ENCODE measurements at places on chromosomes 2 and 18.
A peak's percentile ranks its signal among the peaks of the same experiment; 100 is the strongest.

- no peaks in the 10 kb centered on the region for H3K4me1 ChIP-seq
- H3K4me3 ChIP-seq, result no peak overlapping the region
- no peaks in the 10 kb centered on the region for H3K27me3 ChIP-seq
- DNase-seq, result no peak
Observed at GRCh38 chr2:97677480-97677879, 8.0 kb downstream of the C2orf92 start.

GRCh38 chr18:39205565-39206195, 1640.1 kb upstream of the CELF4 start:
- H3K36me3 ChIP-seq, result no peaks in the 10 kb centered on the region
- no peak overlapping the region for H3K4me3 ChIP-seq
- DNase-seq, result no peak
- H3K27ac ChIP-seq, result no peak overlapping the region
- no peaks in the 10 kb centered on the region for H3K27me3 ChIP-seq

- H3K4me1 ChIP-seq, result no peaks in the 10 kb centered on the region
- H3K36me3 ChIP-seq, result no peaks in the 10 kb centered on the region
- no peak overlapping the region for H3K27ac ChIP-seq
Observed at GRCh38 chr2:43361286-43361685, 134.9 kb upstream of the ZFP36L2 start.

- H3K27ac ChIP-seq, result no peak overlapping the region
- H3K4me1 ChIP-seq, result no peaks in the 10 kb centered on the region
- DNase-seq, result no peak
Observed at GRCh38 chr2:127321303-127321702, 27.4 kb upstream of the ERCC3 start.

- H3K4me3 ChIP-seq, result peak overlapping the region; percentile 43
- no peaks in the 10 kb centered on the region for H3K36me3 ChIP-seq
- no peak overlapping the region for H3K27ac ChIP-seq
- no peaks in the 10 kb centered on the region for H3K4me1 ChIP-seq
- H3K27me3 ChIP-seq, result peaks cover 26% of the 10 kb centered on the region
- DNase-seq, result peak; percentile 62
Observed at GRCh38 chr2:143026411-143027054, 102.7 kb upstream of the ARHGAP15 start.

- peak overlapping the region; percentile 75 for H3K4me3 ChIP-seq
- no peak overlapping the region for H3K27ac ChIP-seq
- H3K27me3 ChIP-seq, result peaks cover 19% of the 10 kb centered on the region
Observed at GRCh38 chr18:48539406-48540250, 797 bp downstream of the CTIF start.

DNA sequence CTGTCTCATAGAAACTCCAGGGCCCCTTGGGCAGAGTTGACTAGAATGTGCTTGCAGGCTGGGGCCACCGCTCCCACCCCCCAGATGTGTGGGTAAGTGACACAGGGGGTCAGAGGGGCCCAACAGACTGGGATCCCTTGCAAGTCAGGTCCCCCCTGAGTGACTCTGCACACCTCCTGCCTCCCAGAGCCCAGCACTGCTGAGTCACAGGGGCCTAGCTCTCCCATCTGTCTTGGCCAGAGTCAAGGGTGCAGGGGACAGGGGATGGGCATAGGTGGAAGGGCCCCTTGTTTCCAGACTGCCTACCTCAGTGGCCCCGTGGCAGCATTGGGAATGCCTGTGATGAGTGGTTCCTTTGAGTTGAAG, 11.4 kb downstream of the SH2D6 start:
- H3K27ac ChIP-seq, result no peak overlapping the region
- no peak overlapping the region for H3K4me3 ChIP-seq
- peaks cover 23% of the 10 kb centered on the region for H3K4me1 ChIP-seq
- DNase-seq, result no peak
- no peaks in the 10 kb centered on the region for H3K27me3 ChIP-seq
- H3K36me3 ChIP-seq, result no peaks in the 10 kb centered on the region

DNA sequence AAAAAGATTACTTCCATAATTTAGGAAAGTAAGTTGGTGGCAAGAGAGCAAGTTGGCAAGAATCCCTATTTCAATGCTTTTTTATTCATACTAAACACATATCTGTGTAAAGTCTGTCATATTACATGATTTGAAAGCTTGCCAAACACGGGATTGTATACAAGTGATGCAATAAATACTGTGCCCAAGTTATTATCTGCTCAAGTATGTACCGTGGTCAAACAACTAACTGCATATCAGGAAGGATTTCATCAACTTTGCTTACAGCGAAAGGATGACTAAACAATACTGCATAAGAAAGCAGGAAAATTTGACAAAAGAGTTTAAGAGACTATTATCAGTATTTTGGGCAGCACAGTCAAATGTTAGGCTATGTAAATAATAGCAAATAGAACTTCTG, 69.6 kb upstream of the SCN1A start:
- DNase-seq, result no peak
- H3K4me3 ChIP-seq, result no peak overlapping the region

DNA sequence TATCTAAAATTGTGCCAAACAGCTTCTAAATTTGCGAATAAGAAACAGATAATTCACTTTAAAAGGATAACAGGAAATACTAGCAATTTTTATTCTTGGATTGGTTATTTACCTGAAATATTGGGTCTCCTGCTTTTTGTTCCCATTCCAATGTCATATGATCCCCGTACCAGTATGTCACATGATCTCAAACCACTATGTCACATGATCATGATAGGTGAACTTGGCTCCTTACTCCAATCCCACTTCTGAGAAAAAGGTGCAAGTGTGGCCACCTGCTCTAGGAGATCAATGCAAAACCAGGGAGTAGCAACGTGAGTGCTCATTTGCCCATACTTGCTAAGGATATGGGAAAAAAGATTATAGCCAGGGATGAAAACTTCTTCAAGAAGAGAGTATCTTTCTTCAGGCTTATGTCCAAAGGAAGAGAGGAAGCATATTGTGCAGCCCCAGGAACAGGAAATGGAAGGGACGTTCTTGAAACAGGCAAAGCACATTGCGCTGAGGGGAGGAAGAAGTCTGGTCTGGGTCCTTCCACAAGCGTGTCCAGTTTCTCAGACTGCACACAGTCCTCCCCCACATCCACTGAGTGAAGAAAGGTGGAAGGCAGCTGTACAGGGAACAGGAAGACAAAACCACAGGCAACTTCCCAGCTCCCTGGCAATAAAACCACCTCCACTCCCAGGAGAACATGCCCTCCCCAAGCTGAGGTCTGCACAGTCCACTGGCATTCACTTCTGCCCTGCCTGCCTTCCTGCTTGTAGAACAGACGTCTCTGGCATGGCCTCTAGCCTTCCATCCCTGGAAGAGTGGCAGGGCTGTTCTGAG, at the start of gene LYG2:
LYG2 (minus strand) TSS at position 176 of the 828 bp plus-strand sequence. CDS start 1,406 bp downstream, outside the sequence.
- H3K4me1 ChIP-seq, result no peaks in the 10 kb centered on the region
- no peak within 1 kb of the TSS for H3K4me3 ChIP-seq
- no peak for DNase-seq
- no peaks in the 10 kb centered on the region for H3K27me3 ChIP-seq

DNA sequence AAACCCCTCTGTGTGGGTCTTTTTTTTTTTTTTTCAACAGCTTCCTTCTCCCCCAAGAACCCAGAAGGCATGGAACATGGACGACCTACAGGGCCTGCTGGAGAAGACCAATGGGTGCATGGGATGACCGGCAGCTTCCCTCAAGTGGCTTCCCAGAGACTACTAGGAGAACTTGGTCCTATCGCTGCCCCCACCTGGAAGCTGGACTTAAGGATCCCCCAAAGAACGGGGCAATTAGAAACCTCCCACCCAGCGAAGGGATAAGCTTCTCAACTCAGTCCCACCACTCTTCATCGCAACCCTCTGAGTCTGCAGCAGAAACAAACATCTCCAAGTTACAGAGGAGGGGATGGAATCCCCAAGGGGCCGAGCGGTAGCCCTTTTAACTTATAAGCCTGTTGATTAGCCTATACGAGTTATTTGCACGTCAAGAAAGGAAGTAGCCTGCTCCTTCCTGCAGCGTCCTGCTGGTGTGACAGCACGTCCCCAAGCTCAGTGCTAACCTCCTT, 1.4 kb downstream of the ACTR1B start:
- DNase-seq, result peak; percentile 42
- H3K27me3 ChIP-seq, result no peaks in the 10 kb centered on the region
- H3K27ac ChIP-seq, result no peak overlapping the region
- peaks cover 17% of the 10 kb centered on the region for H3K4me1 ChIP-seq

DNA sequence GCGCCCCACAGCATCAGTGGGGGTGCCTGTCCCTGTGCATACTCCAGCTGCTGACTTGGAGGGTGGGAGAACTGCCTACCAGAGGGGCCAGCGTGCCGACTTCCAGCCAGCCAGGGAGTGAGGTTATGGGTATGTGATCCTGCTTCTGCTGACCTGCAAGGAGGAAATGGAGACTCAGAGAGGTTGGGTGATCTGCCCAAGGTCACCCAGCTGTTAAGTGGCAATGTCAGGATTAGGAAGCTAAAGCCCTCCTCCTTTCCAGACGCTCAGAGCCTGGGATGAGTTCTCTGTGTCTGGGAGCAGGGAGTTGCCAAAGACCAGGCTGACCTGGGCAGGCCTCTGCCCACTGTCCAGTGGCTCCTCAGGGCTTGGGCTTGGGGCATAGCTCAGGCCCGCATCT, 169.6 kb downstream of the GLI2 start:
- no peak for DNase-seq
- no peaks in the 10 kb centered on the region for H3K27me3 ChIP-seq
- H3K36me3 ChIP-seq, result no peaks in the 10 kb centered on the region

DNA sequence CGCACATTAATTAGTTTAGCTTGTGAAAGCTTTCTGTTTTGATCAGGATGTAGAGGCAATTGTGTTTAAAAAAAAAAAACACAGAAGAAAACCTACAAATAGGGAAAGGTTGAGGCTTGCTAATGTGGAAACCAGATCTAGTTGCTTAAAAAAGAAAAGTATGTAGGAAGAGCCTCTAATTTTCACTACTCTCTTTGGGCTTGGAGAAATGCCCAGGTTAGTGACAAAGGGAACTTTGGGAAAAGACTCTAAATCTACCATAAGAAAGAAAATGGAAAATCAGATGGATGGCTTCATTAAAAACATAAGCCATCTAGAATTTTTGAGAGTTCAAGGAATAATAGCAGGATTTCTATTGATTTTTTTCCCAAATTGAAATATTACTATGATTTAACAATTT, 47.3 kb upstream of the SLC38A11 start:
- DNase-seq, result no peak
- H3K36me3 ChIP-seq, result no peaks in the 10 kb centered on the region
- H3K4me1 ChIP-seq, result no peaks in the 10 kb centered on the region
- H3K4me3 ChIP-seq, result no peak overlapping the region
- no peaks in the 10 kb centered on the region for H3K27me3 ChIP-seq
- no peak overlapping the region for H3K27ac ChIP-seq

GRCh38 chr2:166180951-166181812, 53.4 kb upstream of the SCN1A start:
- no peak overlapping the region for H3K4me3 ChIP-seq
- peak; percentile 64 for DNase-seq
- H3K27ac ChIP-seq, result no peak overlapping the region
- H3K36me3 ChIP-seq, result no peaks in the 10 kb centered on the region

- H3K4me1 ChIP-seq, result no peaks in the 10 kb centered on the region
- H3K27me3 ChIP-seq, result no peaks in the 10 kb centered on the region
- H3K27ac ChIP-seq, result no peak overlapping the region
- no peaks in the 10 kb centered on the region for H3K36me3 ChIP-seq
Observed at GRCh38 chr18:70256994-70257393, 31.9 kb upstream of the SOCS6 start.

DNA sequence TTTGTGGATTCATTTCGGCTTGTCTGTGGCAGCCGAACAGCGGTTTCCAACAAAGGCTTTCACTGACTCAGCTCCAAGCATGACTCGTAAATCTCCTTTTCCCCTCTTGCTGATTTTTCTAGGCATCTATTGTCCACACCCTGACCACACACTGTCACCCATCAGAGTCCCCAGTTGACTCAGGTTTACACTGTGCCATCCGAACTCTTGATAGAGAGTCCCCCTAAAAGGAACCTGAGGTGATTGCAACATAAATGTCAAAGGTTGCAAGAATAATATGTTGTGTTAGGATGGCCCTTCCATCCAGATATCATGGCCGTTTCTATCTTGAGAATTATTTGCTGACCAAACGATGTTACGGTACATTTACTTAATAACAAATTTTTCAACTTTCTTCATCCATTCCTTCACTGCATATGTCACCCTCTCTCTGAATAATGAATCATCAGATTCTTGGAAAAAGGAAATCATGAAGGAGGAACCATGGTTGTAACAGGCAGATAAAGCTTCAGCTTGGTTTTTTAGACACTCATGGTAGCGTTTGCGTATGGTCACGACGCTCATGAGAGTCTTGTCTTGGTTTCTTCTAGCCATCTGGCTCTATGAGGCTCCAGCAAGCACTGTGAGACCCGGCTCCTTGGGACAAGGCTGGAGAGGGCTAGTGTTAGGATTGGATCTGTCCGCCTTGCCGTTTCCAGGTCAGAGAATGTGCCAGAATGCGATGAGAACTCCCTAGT, 72.1 kb downstream of the NPAS2 start:
- no peak for DNase-seq
- H3K4me1 ChIP-seq, result no peaks in the 10 kb centered on the region
- H3K4me3 ChIP-seq, result no peak overlapping the region
- H3K27ac ChIP-seq, result no peak overlapping the region

DNA sequence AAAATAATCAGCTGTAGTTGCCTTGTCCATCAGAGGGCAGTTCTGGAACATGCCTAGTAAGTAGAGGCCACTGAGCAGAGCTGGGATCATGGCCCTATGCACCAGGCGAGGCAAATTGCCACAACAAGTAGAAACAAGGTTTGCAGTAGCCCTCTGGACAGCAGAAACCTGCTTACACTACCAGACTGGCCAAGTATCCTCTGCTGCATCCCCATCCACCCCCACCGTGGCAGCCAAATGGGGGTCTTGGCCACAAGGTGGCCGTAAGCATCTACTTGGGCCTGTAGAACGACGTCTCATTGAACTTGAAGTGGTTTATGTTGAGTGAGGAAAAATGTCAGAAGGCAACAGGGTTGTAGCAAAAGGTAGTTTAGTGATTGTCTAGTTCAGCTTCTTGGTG, 241.2 kb downstream of the ALPK2 start:
- no peak overlapping the region for H3K4me3 ChIP-seq
- H3K36me3 ChIP-seq, result no peaks in the 10 kb centered on the region
- no peak overlapping the region for H3K27ac ChIP-seq
- DNase-seq, result no peak

DNA sequence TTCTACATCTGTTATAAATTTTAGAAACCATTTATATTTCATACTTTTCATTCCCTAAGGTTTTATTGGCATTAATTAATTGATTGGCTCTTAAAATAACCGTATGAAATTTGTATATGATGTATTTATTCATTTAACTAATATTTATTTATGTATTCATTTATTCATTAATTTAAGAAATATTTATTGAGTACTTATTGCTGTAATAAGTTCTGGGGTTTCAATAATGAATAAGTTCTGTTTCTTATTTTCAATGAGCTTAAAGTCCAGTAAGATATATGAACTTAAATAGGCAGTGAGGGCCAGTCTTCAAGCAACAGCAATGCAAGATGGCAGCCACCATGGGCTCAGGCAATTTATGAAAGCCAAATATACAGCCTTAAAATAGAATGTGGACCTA, 17.9 kb downstream of the CDK15 start:
- H3K36me3 ChIP-seq, result no peaks in the 10 kb centered on the region
- H3K4me3 ChIP-seq, result no peak overlapping the region
- H3K4me1 ChIP-seq, result peaks cover 4% of the 10 kb centered on the region

All from neural progenitor cell (in vitro differentiated cells).